ENCODE measurements at places on chromosomes 6 and 20. TPM values are rescaled to one million over a fixed set of nuclear protein-coding genes. Genes with fewer than 3 reads are reported as not detected.

GRCh38 chr6:12369781-12370262 lies 79.7 kb downstream of the EDN1 start:
- no peak for DNase-seq

GRCh38 chr6:90523779-90524310 lies 63.0 kb downstream of the MAP3K7 start:
- peak; percentile 31 for DNase-seq

BEND6 gene
- 0.66 TPM for total RNA-seq

TTI1 gene
- total RNA-seq = 23.2 TPM

LRFN2 gene
- not detected for total RNA-seq

Data from endothelial cell of umbilical vein (primary cell).